ENCODE measurements at places on chromosomes 4 and X. TPM values are rescaled to one million over a fixed set of nuclear protein-coding genes. Genes with fewer than 3 reads are reported as not detected.

- DNase-seq = no peak
Measured at GRCh38 chr4:78781924-78782323, 5.8 kb downstream of the BMP2K start.

DNA sequence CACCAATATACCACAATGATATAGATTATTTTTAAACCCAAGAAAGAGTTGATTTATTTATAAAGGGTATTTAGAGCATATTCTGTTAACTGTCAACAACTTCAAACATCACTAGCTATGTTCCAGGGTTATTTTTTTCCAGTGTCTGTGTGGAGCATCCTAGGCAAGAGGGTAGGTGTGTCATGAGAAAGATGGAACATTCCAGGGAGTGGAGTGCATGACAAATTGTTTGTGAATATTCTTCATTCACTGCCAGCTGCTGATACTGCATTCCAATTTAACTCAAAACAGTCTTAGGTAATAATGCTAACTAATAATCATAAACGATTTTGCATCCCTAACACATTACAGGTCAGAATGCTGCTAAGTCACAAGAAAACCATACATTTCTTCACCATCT lies 148.7 kb upstream of the RASGEF1B start:
- no peak for DNase-seq

- DNase-seq = no peak
Measured at GRCh38 chr4:5276475-5277075, 225.3 kb downstream of the STK32B start.

GAGE12C gene
- total RNA-seq = not detected

ABLIM2 gene
- total RNA-seq = 0.31 TPM

DNA sequence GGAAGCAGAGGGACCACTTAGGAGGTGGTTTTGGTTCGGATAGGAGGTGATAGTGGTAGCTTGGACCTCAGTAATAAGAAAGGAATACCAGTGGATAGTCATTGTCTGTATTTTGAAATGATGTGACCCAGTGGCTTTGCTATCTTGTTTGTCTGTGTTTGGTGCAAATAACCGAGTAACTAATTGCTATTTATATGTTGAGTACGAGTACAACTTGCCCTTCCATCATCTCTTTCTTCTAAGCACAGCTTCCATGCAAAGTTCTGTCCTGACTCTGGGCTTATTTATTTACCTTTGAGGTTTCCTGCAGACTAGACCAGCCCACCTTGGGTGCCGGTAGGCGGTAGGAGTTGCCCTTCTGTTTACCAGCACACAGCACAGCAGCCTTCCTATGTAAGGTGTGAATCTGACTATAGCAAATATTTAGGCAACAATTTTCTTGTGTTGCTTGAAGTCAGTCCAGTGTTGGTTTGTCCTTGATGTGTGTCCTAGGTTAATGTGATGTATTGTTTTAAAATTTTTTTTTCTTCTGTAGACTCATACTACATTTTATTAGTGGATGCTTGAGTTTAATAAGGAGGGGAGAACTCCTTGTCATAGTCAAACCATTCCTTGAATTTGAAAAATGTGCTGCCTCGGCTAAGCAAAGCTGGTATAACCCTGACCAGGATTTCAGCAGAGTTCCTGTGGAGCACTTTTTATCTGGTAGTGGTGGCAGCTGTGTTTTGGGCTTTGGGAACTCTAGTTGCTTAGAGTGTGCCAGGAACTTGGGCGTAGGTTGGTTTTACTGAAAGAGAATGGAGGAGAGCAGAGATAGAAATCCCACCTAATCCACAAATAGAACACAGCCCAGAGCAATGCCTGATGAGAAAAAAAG lies 21.9 kb downstream of the PTTG2 start:
- DNase-seq = no peak

GRCh38 chr4:185346975-185347601 lies 48.6 kb downstream of the LRP2BP start:
- DNase-seq = no peak

FAT4 gene
- total RNA-seq = 114 TPM

LUZP4 gene
- total RNA-seq = not detected

AVPR2 gene
- not detected for total RNA-seq

- DNase-seq = no peak
Measured at GRCh38 chr4:155377276-155377675, 511 bp upstream of the MAP9 start.

DNA sequence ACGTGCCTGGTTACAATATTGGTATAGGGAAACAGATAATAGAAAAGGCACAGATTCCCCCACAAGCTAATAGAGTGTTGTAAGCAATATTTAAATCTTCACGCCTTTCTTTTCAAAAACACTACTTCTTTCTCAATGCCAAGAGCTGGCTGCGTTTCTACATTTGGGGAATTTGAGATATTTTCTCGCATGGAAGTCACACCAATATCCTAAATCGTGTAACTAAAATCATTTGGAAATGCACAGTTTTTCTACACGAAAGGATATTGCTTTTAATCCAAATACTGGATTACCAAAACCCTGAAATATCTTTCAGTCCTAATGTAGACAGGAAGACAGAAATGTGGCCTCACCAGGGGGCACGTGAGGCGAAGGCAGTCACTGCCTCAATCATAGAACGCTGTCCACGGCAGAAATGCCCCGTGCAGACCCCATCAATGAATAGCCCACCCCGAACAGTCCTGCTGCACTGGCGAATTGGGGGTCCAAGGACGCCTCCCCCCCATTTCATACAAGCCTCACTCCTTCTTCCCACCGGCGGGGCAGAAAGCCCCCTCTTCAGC lies 106.6 kb downstream of the NSUN7 start:
- DNase-seq = no peak

SMIM14 gene
- 73.5 TPM for total RNA-seq

DDX60 gene
- 16.6 TPM for total RNA-seq

DNA sequence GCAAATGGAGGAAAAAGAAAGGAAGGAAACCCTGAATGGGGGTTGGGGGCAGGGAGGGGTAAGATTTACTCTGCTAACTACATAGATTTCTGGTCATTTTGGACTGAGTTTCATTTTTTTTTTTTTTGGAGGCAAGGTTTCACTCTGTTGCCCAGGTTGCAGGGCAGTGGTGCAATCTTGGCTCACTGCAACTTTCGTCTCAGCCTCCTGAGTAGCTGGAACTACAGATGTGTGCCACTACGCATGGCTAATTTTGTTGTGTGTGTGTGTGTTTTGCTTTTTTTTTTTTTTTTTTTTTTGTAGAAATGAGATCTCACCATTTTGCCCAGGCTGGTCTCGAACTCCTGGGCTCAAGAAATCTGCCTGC lies 223.5 kb downstream of the APBB2 start:
- DNase-seq = no peak

DNA sequence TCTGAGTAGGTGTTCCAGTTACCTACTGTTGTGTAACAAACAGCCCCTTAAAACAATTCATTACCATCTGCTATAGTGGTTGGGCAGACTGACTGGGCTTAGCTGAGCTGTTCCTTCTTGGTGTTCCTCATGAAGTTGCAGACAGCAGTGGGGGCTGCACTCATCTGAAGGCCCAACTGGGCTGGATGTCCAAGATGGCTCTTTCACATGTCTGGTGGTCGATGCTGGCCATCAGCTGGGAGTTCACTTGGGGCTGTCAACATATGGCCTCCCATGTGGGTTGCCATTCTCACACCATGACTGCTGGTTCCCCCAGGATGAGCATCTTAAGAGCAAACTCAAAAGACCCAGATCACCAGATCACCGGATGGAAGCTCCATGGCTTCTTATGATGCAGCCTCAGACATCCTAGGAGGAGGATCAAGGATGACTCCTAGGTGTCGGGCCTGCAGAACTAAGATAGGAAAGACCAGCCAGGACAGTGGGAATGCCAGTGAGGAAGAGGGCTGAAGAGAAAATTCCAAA lies 34.3 kb upstream of the PPP2R2C start:
- DNase-seq = peak; percentile 68

DDIT4L gene
- total RNA-seq = 0.78 TPM

AFF2 gene
- 0.89 TPM for total RNA-seq

BMPR1B gene
- total RNA-seq = 2.4 TPM

CLTRN gene
- not detected for total RNA-seq

SOX3 gene
- not detected for total RNA-seq

- DNase-seq = no peak
Measured at GRCh38 chr4:165368114-165368513, 10.7 kb upstream of the CPE start.

DNA sequence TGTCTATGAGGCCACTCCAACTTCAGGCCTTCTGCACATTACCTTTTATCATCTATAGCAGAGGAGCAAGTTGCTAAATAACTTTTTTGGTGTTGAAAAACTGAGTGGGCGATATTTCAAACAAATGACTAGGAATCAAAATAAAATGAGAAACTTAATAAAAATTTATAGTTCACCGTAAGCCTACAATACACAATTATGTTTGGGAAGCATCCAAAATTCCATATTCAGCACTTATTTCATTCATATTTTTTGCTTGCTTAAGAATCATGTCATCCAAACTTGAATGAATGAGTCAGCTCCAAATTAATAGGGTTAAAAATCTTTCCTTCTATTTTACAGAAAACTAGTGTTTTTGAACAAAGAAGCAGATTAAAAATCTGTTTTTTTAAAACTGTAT lies 119.1 kb downstream of the SH3RF1 start:
- no peak for DNase-seq

GRCh38 chrX:119622356-119623232 lies 16.4 kb upstream of the NKRF start:
- no peak for DNase-seq

DNA sequence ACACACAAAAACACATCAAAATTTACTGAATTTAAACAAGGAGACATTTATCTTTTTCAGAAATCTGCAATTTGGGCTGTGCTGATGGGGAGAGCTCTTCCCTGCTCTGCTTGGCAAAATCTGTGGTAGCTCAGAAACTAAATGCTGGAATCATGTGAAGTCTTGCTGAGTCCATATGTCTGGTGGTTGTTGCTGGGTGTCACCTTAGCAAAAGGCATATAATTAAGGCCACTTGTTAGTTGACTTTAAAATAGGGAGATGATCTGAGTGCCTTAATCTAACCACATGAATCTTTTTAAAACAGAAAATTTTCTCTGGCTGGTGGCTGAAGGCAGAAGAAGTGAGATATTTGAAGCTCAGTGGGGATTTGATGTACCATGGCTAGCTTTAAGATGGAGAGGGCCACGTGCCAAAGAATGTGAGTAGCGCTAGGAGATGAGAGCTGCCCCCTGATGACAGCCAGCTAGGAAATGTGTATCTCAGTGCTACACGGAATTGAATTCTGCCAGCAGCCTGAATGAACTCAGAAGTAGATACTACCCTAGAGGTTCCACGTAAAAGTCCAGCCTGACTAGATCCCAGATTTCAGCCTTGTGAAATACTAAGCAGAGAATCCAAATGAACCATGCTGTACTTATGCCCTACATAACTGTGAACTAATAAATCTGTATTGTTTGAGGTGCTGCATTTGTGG lies 7.6 kb upstream of the GUF1 start:
- DNase-seq = no peak

- no peak for DNase-seq
Measured at GRCh38 chrX:128458888-128459287, 406.7 kb upstream of the ACTRT1 start.

CXCL1 gene
- total RNA-seq = 132 TPM

DNA sequence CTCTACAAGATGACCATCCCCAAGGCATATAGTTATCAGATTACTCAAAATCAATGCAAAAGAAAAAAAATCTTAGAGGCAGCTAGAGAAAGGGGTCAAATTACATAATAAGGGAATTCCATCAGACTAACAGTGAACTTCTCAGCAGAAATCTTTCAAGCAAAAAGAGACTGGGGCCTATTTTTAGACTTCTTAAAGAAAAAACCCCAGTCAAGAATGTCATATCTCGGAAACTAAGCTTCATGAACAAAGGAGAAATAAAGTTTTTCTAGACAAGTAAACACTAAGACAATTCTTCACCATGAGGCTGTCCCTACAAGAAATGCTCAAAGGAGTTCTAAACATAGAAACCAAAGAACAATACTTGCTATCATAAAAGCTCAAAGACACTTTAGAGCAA lies 51.7 kb downstream of the RAB28 start:
- DNase-seq = no peak

CDKN2AIP gene
- total RNA-seq = 13.2 TPM

- no peak for DNase-seq
Measured at GRCh38 chr4:43348591-43348990, 456.1 kb downstream of the GRXCR1 start.

DNA sequence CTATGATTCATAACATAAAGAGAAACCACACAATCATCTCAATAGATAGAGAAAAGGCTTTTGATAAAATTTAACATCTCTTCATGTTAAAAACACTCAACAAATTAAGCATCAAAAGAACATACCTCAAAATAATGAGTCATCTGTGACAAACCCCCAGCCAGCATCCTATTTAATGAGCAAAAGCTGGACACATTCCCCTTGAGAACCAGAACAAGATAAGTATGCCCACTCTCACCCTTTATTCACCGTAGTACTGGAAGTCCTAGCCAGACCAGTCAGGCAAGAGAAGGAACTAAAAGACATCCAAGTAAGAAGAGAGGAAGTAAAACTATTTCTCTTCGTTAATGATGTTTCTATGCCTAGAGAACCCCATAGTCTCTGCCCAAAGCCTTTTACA lies 507.2 kb downstream of the PABPC4L start:
- no peak for DNase-seq

GRCh38 chr4:168099195-168099594 lies 6.9 kb downstream of the ANXA10 start:
- no peak for DNase-seq

CXCR3 gene
- total RNA-seq = not detected

HAND2 gene
- total RNA-seq = not detected

PNCK gene
- total RNA-seq = 5.1 TPM

GRCh38 chr4:119750048-119750447 lies 121.4 kb upstream of the PDE5A start:
- no peak for DNase-seq

GRCh38 chrX:120749141-120749846 lies 119.4 kb upstream of the C1GALT1C1 start:
- DNase-seq = no peak

GRCh38 chr4:129144755-129145206 lies 48.8 kb downstream of the C4orf33 start:
- DNase-seq = no peak

DMRTC1 gene
- not detected for total RNA-seq

- no peak for DNase-seq
Measured at GRCh38 chr4:77052352-77052751, 23.4 kb downstream of the CCNI start.

CSAG3 gene
- total RNA-seq = not detected

DNA sequence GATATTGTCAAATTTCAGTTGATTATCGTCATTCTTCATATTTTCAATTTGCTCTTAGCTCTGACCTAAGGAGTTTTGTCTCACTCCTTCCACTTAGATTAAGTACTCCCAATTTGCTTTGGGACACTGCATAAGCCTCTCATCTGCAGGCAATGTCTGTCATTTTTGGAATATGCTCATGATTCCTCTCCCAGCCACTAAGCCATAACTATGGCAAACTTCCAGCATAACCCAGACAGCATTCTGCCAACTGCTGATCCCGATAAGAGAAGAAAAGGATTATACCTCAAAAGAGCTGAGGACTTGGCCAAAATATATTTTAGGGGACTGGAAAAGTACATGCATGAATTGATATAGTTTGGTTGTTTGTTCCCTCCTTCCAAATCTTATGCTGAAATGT lies 444.4 kb downstream of the GABRG1 start:
- no peak for DNase-seq

- DNase-seq = no peak
Measured at GRCh38 chrX:39752815-39753214, 344.9 kb downstream of the BCOR start.

- no peak for DNase-seq
Measured at GRCh38 chr4:106421441-106422296, 53.1 kb upstream of the GIMD1 start.

MAGEE1 gene
- total RNA-seq = 3.4 TPM

TMEM271 gene
- total RNA-seq = not detected

Measured in osteocyte (in vitro differentiated cells).